ENCODE measurements at places on chromosomes 4 and X. TPM values are rescaled to one million over a fixed set of nuclear protein-coding genes. Genes with fewer than 3 reads are reported as not detected.

The CPZ gene
- total RNA-seq, result 3.5 TPM

The HS3ST1 gene
- 0.64 TPM for total RNA-seq

The PAK3 gene
- 0.64 TPM for total RNA-seq

The LPAR4 gene
- not detected for total RNA-seq

The GAB3 gene
- total RNA-seq, result 2.9 TPM

The TENM3 gene
- 2.8 TPM for total RNA-seq

DNA sequence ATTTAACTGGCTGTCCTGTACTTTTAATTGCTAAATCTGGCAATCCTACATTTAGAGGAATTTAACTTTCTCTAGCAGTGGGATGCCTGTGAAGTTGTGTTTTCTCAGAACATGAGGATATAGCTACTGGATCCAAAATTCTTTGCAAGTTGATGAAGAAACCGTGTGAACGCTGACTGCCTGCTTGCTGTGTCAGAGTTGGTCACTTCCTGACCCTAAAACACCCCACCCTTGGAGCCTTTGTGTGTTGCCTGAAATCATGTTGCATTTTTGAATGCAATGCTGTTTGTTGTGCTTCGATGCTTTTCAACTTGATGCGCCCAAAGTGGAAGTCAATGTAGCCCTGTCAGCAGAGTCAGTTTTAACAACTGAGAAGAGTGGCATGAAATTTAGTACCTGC, 211.2 kb downstream of the ANK2 start:
- no peak for DNase-seq

GRCh38 chr4:140335076-140335475, 38.4 kb upstream of the SCOC start:
- no peak for DNase-seq

- no peak for DNase-seq
Measured at GRCh38 chrX:71366674-71367256, 608 bp downstream of the TAF1 start.

GRCh38 chr4:40160258-40160657, 36.6 kb upstream of the RHOH start:
- DNase-seq, result no peak

- DNase-seq, result peak; percentile 28
Measured at GRCh38 chr4:151865312-151865711, 104.5 kb upstream of the GATB start.

DNA sequence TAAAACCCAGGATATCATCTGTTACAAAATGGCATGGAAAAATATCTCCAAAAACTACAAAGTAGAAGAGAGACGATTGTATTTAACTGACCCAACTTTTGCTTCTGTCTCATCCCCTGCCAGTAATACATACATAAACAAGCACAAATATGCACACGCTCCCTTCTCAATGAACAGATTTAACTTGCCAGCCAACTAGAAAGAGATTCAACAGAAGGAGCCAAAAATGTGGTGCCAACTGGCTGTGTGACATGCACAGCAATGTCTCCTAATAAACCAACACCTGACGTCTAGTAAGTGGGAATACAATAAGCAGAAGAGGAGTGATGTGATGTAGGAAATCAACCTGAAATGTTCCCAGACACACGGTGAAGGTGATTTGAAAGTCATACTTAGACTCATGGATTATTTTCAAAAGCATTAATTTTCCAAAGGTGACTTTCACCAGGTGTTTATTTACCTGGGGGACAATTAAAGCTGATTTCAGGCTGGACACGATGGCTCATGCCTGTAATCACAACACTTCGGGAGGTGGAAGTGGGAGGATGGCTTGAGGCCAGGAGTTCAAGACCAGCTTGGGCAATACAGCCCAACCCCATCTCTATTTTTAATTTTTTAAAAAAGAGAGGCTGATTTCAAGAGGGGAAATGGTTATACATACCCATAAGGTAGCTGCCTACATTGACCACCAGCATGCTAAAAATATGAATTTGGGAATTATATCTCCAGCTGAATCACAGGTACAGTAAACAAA, 33.7 kb downstream of the SH3RF1 start:
- DNase-seq, result no peak

DNA sequence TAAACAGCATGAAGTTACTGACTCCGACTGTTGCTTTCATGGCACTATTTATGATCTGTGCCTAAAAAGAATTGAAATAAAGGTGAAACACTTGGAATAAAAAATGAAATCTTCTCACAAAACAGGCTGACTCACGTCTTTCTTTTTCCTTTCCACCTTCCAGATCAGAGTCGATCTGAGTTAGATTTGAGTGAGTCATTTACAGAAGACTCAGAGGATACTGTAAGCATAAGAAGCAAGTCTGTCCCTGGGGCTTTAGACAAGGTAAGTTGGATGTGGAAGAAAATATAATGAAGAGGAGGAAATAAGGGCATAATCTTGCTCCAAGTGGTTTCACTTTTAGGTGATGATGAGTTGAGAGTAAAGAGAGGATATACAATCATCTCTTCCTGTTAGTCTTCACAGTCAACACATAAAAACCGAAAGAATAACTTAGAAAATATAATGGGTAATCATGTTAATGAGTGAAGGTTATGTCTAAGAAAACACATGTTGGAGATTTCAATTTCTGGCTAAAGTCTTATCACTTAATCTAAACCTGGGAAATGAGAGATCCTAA, 89.7 kb downstream of the SYTL5 start:
- DNase-seq, result no peak

- DNase-seq, result no peak
Measured at GRCh38 chr4:30769093-30769492, 48.9 kb downstream of the PCDH7 start.

DNA sequence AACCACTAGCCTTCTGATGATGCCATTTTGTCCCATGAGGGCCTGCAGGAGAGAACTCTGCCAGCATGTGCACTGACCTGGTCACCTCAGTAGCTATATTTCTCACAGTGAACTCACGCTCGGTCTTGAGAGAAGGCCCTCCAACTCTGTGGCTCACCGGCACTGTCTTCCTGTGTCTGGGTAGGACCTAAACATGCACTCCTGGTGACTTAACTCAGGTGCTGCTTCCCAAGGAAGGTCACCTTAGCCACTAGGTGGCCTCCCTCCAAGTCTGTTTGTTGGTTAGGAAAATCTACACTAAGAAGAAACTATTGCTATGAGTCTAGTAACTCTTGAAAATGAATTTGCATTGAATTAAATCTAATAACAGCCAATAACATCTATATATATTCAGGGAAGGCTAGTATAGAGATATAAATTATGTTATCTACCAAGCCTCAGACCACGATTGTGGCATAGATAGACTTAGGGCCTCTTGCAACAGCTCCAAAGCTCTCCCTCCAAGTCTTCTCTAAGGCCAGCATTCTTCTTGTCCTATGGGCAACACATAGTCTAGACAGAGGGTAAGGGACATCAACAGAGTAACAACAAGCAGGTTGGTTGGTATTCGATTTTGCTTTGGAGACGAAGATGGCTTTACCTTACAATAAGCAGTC, 24.7 kb downstream of the TLR10 start:
- no peak for DNase-seq

DNA sequence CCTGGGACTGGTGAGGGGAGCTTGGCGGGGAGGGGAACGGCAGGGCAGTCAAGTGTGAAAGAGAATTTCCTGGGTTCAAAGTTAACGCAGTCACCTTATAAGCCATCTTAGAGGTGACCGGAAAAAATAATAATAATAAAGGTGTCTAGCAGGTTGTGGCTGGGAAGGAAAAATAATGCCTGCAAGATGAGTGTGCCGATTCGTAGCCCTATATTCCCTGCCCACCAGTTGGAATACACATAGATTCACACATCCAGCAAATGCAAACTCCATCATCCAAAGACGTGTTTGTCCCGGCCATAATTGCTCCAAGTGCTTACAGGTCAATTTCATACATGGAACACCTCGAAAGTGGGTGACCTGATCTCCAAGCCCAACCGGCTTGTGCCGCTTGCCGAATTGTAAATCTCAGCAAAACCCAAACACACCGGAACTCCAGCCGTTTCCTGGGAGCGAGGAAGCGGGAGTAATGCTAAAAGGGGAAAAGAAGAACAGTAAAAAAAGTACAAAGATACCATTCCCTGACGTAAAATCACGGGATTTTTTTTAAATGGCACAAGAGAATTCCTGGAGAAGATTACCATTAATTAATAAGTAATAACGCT, 1.3 kb upstream of the FAT1 start:
- DNase-seq, result no peak

DNA sequence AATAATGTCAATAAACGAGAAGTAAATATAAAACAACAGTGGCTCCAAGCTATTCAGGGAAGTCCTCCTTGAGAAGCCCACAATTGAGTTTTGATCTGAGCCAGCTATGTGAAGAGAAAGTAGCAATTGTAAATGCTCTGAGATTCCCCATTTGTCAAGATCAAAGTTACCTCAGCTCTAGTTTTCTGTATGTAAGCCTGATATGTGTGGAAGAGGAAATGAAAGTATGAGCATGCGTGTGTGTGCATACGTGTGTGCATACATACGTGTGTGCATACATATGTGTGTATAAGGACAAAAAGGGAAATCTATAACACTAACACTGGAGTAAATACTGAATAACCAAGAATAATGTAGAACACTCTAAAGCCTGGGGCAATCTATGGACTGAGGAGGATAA, 130.3 kb downstream of the SCFD2 start:
- no peak for DNase-seq

Data from ascending aorta (tissue), 2 donors.